Osteoblast (primary cell): ENCODE measurements at places on chromosomes 5 and 9. TPM values are rescaled to one million over a fixed set of nuclear protein-coding genes. Genes with fewer than 3 reads are reported as not detected.

IL31RA gene
- total RNA-seq: 0.36 TPM in 1 of 2 replicates, not detected in the other

RFX3 gene
- 1.4 and 2.9 TPM in 2 replicates for total RNA-seq

TMED7 gene
- 137 and 151 TPM in 2 replicates for total RNA-seq

DNA sequence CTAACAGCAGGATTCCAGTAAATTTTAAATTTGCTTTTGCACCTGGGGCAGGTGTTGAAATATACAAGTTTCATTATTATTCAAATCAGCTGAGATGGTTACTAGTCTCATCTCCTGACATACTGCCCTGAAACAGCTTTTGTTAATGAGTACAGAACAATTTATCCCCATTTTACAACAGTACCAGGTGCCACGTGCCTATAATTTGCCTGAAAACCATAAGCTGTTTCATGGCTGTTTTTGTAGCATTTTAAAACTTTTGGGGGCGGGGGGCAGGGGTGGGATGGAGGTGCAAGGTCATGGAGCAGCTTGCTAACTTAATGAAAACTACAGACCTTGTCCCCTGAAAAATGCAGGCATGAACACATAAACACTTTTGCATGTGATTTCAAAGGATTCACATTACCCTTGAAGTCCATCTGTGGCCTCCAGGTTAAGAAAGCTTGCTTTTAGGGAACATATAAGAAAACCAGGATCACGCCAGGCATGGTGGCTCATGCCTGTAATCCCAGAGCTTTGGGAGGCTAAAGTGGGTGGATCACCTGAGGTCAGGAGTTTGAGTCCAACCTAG is 42.1 kb downstream of the TIMD4 start:
- H3K4me1 ChIP-seq: no peaks in the 10 kb centered on the region
- no peak overlapping the region for H3K4me3 ChIP-seq
- H3K27me3 ChIP-seq: no peaks in the 10 kb centered on the region
- DNase-seq: no peak

GRCh38 chr5:87383216-87383615 is 29.5 kb downstream of the CCNH start:
- peaks cover 9% of the 10 kb centered on the region for H3K4me1 ChIP-seq
- no peak for DNase-seq
- no peaks in the 10 kb centered on the region for H3K27me3 ChIP-seq
- H3K27ac ChIP-seq: peak overlapping the region; percentile 2

DNA sequence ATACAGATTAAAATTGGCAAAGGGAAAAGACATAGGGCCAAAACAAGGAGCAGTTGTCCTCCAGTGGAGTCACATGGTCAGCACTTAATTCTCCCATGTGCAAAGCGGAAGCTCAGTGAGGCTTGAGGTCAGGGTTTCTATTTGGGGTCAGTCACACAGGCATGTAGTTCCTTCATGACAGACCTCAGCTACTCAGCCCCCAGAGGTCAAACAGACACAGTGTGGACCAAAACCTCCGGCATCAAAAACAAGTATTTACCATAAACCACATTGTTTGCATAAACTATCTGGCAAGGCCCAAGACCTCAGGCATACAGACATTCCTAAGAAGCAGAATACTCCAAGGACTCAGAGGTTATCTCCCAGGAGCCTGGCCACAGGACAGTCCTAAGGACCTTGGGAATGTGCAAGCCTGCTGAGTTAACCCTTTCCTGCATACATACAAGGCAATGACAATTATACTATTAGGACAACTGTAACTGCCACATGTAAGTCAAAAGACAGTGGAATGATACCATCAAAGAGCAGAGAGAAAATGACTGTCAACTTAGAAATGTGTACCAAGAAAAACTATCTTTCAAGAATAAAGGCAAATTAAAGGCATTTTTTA is 28.7 kb upstream of the FNIP1 start:
- H3K27me3 ChIP-seq: no peaks in the 10 kb centered on the region
- no peak overlapping the region for H3K27ac ChIP-seq
- no peak overlapping the region for H3K4me3 ChIP-seq

DNA sequence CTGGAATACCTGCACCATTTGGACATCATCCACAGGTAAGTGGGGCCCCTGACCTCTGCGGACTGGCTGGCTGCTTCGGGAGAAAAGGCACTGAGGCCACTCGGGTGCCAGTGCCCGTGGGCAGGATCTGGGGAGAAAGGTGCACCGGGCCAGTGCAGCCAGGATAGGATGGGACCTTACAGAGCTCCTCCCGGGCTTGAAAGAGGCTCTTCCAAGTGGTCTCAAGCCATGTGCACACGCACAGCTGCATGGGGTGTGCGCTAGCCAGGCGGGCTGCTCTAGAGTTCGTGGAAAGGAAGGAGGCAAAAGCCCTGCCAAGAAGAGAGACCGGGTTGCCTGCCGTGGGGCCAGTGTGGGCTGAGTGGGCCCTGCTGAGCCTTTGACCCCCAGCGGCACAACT is 13.4 kb downstream of the STKLD1 start:
- peaks cover 8% of the 10 kb centered on the region for H3K27me3 ChIP-seq
- no peaks in the 10 kb centered on the region for H3K4me1 ChIP-seq
- H3K4me3 ChIP-seq: no peak overlapping the region
- H3K27ac ChIP-seq: no peak overlapping the region
- peak; percentile 77 for DNase-seq

GRCh38 chr9:120980951-120981350 is 54.4 kb upstream of the TRAF1 start:
- no peak overlapping the region for H3K4me3 ChIP-seq
- H3K27me3 ChIP-seq: no peaks in the 10 kb centered on the region
- H3K4me1 ChIP-seq: no peaks in the 10 kb centered on the region
- no peak overlapping the region for H3K27ac ChIP-seq

GRCh38 chr9:135622415-135623020 is 16.8 kb downstream of the GLT6D1 start:
- H3K27ac ChIP-seq: no peak overlapping the region
- no peaks in the 10 kb centered on the region for H3K36me3 ChIP-seq
- no peak for DNase-seq
- H3K4me1 ChIP-seq: no peaks in the 10 kb centered on the region

DNA sequence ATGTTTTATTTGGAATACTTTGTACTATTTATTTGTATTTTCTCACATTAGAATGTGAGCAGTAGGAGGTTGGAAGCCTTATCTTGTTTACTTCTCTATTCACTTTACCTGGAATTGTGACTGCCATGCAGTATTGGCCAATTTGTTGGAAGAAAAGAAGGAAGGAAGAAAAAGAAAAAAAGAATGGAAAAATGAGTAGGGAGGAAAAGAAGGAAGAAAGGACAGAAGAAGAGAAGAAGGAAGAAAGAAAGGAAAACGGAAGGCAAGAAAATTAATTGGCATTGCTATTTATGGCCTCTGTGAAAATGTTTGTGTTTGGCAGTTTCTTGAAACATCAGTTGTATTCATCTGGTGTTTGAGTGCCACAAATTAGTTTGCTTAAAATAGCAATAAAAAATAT is 575.2 kb upstream of the ZNF608 start:
- H3K36me3 ChIP-seq: no peaks in the 10 kb centered on the region
- no peak overlapping the region for H3K4me3 ChIP-seq
- no peaks in the 10 kb centered on the region for H3K27me3 ChIP-seq
- DNase-seq: no peak
- no peak overlapping the region for H3K27ac ChIP-seq

- no peaks in the 10 kb centered on the region for H3K27me3 ChIP-seq
- DNase-seq: peak; percentile 95
- peaks cover 19% of the 10 kb centered on the region for H3K4me1 ChIP-seq
- peak overlapping the region; percentile 75 for H3K27ac ChIP-seq
- H3K4me3 ChIP-seq: no peak overlapping the region
Measured at GRCh38 chr9:93116072-93116961, 17.7 kb downstream of the NINJ1 start.

DNA sequence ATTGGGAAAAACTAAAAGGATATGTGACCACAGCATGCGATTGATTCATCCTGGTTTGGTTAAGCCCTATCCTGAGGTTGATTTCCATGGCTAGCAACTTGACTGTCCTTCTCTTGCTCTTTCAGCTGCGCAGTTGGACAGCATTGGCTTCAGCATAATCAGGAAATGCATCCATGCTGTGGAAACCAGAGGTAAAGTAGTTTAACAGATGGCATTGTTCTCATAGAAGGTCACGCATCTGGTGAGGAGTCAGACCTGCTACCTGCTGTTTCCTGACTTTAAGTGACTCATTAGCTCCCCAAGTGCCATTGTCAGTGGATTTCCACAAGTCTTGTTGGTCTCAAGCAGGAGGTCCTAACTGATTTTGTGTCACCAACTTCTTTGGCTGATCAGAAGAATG is 266.9 kb downstream of the ARHGAP26 start:
- DNase-seq: no peak
- H3K36me3 ChIP-seq: no peaks in the 10 kb centered on the region
- no peak overlapping the region for H3K27ac ChIP-seq
- H3K4me1 ChIP-seq: peaks cover 9% of the 10 kb centered on the region
- no peak overlapping the region for H3K4me3 ChIP-seq
- H3K27me3 ChIP-seq: no peaks in the 10 kb centered on the region

- no peak overlapping the region for H3K4me3 ChIP-seq
- no peak overlapping the region for H3K27ac ChIP-seq
- H3K27me3 ChIP-seq: no peaks in the 10 kb centered on the region
- no peaks in the 10 kb centered on the region for H3K4me1 ChIP-seq
Measured at GRCh38 chr9:71890042-71890679, 20.8 kb downstream of the ABHD17B start.

DNA sequence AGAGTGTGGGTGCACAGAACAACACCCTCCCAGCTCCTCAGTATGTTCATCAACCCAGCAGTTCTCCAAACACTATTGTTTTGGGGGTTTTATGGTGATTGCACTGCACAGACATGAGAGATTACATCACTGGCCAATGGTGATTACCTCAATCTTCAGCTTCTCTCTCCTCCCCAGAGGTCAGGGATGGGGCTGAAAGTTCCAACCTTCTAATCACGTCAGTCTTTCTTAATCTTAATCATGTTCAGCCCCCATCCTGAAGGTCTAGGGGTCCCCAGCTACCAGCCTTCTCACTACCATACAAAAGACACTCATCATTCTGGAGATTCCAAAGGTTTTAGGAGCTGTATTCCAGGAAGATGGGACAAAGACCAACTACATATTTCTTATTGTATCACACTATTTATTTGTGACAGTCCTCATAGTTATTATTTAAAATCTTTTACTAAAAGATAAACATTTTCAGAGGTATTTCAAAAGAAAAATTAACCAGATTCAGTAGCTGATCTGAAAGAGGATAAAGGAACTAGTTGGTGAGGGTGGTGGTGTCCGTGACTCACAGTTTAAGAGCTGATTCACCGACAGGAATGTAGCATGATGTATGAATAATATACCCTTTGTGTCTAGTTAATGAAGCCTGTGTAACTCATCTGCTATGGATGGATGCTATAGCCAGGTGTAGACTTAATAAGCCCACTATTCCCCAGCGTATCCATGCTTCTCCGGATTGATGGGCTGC is 35.6 kb downstream of the RASEF start:
- peaks cover 20% of the 10 kb centered on the region for H3K4me1 ChIP-seq
- no peaks in the 10 kb centered on the region for H3K36me3 ChIP-seq
- DNase-seq: peak; percentile 89
- peak overlapping the region; percentile 79 for H3K27ac ChIP-seq

GRCh38 chr5:115535479-115536035 is 9.0 kb downstream of the FEM1C start:
- DNase-seq: no peak
- H3K4me1 ChIP-seq: peaks cover 22% of the 10 kb centered on the region
- no peak overlapping the region for H3K27ac ChIP-seq
- no peaks in the 10 kb centered on the region for H3K27me3 ChIP-seq

DNA sequence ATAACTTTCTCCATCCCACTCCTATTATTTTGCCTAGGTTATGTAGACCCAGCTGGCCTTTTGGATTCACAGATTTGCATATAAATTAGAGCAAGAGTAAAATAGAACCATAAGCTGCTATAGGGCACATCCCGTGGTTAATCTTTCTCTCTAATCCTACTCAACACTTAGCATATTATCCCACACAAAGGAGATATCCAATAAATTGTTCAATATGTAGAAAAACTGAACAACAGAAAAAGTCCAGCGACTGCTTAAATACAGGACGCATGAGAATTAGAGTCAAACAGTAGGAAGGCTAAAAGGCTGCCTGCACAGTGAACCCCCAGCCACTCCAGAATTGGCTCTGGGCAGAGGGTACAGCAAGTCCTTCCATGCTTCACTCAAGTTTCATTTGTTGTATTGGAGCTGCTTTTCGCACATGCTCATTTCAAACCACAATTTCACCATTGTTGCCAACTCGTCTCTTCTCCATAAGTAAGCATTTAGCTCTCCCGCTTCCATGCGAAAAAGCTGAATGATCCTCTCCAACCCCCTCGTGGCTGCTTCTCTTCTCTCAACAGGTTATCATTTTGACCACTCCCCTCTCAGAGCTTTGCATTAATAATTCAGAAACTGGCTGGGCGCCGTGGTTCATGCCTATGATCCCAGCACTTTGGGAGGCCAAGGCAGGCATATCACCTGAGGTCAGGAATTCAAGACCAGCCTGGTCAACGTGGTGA is 14.1 kb upstream of the IQGAP2 start:
- DNase-seq: no peak
- H3K4me3 ChIP-seq: no peak overlapping the region

DNA sequence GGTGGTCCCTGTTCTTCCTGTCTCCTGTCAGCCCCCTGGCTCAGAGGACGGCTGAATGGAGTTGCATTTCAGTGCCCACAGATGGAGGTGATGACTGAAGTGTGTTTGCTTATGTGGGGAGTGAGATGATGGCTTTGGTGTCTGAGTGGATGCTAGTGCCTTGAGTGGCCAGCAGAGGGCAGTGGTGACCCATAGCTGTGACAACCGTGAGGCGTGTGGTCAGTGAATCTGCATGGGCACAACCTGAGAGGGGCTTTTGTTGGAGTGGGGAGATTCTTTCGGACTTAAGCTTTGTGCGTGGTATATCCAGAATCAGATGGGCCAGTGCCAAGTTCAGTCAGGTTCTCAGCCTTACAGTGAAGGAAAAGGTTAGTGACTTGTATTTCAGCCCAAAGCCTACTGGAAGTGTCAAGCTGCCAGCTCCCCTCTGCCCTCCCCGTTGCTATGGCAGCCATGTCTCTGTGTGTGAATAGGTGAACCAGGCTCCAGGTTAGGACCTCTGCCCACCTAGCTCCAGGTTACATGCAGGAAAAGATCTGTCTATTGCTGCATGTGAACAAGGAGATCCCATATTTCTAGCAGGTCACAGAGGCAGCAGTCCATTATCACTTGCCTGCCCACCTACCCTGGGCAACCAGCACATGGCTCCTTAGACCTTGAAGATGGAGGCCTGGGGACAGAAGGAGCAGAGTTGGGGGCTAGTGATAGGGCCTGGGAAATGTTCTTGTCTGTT is 14.7 kb upstream of the CXXC5 start:
- H3K4me1 ChIP-seq: peaks cover 29% of the 10 kb centered on the region
- DNase-seq: peak; percentile 85
- H3K27ac ChIP-seq: no peak overlapping the region
- no peaks in the 10 kb centered on the region for H3K27me3 ChIP-seq
- H3K4me3 ChIP-seq: no peak overlapping the region

DNA sequence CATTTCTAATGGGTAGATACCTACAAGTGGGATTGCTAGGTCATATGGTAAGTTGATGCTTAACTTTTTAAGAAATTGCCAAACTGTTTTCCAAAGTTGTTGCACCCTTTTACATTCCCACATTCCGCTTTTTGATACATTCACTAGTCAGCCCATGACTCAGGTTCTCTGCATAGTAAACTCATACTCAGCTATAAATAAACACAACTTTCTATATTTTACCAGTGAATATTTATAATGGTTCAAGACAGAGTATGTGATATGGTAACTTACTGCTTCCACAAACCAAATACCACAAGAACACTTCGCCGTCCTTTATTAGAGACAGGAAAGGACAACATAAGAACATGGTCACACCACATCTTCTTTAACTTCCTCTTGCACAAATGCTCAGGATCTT is 54.0 kb downstream of the PLPP1 start:
- no peak for DNase-seq
- H3K36me3 ChIP-seq: no peaks in the 10 kb centered on the region
- H3K27me3 ChIP-seq: no peaks in the 10 kb centered on the region
- peak overlapping the region; percentile 47 for H3K27ac ChIP-seq
- no peak overlapping the region for H3K4me3 ChIP-seq
- H3K4me1 ChIP-seq: peaks cover 13% of the 10 kb centered on the region
